ENCODE measurements at places on chromosomes 13 and 19.
A peak's percentile ranks its signal among the peaks of the same experiment; 100 is the strongest.

- DNase-seq: no peak
Measured at GRCh38 chr13:70849222-70849621, 741.0 kb upstream of the KLHL1 start.

GRCh38 chr19:8367327-8368001, 3.5 kb downstream of the ANGPTL4 start:
- peak; percentile 83 for DNase-seq

GRCh38 chr19:2333027-2333806, 4.7 kb downstream of the SPPL2B start:
- no peak for DNase-seq

DNA sequence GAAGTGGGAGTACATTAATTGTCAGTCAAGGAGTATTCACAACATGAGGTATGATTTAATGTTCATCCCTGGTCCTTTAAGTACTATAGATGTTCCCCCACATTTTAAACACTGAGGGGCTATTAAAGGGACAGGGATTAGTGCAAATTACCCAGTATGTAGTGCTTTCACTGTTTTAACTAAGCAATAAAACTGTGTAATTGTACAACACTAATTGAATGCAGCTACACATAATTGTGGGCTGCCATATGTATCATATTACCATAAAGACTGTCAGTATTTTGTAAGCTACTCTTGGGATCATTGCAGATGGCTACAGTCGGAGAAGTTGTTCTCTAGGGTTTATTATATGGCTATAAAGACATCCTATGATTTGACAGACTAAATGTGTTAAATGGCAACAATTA, 316.6 kb downstream of the DCLK1 start:
- DNase-seq: no peak

- no peak for DNase-seq
Measured at GRCh38 chr13:97873398-97873797, 80.1 kb upstream of the IPO5 start.

DNA sequence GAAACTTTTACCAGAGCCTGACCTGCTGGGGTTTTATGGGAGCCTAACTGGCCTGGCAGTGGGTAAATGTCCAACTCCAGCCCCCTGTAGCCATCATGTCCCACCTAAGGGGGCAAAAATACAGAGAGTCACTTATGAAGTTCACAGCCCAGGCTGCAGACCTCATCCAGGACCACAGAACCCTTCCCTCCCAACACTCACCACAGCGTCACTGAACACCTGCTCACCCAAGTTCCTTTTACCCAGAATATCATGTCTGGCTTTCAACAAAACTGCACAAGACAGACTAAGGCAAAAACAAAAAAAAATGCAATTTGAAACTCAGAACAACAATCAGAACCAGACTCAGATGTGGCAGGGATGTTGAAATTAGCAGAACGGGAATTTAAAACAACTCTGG, 6.4 kb downstream of the CEACAM3 start:
- no peak for DNase-seq

DNA sequence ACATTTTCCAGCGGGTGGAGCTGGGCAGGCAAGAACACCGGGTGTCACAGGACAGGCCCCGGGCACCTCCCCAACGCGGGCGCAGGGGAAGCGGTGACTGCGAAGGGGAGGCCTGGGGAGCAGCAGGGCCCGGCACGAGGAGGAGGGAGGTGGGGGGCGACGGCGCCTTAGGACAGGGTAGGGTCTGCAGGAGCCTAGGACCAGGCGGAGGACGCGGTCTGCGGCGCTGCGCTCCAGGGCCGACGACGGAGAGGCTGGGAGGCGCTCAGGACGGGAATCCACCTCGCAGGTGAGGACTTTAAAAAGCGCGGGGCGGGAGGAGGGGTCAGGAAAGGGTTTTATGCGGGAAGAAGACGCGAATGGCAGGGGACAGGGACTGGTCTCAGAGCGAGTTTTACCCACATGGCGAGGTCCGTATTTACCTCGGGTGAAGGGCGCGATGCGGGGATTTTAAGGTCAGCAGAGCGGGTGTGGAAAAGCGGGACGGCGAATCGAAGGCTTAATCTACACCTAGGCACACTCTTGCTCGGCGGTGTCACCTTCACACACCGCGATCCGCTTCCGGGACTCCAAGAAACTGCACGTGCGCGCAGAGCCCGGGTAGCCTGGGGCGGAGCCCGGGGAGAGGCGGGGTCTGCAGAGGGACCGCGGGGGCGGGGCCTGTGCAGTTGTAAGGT, 13.5 kb downstream of the ERVV-2 start:
- DNase-seq: no peak

DNA sequence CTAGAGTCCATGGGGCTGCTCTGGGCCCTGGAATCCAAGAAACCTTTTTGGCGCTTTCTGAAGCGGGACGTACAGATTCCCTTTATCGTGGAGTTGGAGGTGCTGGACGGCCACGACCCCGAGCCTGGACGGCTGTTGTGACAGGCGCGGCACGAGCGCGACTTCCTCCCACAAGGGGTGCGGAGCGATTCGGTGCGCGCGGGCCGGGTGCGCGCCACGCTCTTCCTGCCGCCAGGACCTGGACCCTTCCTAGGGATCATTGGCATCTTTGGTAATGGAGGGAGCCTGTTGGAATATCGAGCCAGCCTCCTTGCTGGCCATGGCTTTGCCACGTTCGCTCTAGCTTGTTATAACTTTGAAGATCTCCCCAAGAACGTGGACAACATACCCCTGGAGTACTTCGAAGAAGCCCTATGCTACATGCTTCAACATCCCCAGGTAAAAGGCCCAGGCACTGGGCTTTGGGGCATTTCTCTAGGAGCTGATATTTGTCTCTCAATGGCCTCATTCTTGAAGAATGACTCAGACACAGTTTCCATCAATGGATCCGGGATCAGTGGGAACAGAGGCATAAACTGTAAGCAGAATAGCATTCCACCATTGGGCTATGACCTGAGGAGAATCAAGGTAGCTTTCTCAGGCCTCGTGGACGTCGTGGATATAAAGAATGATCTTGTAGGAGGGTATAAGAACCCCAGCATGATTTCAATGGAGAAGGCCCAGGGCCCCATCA, 3.5 kb upstream of the ZFP82 start:
- DNase-seq: no peak

- no peak for DNase-seq
Measured at GRCh38 chr19:45251452-45252354, 632 bp downstream of the MARK4 start.

GRCh38 chr13:43113603-43114002, 90.2 kb downstream of the DNAJC15 start:
- no peak for DNase-seq

- no peak for DNase-seq
Measured at GRCh38 chr19:7739211-7739755, 7.4 kb upstream of the CLEC4G start.

- DNase-seq: no peak
Measured at GRCh38 chr19:17090583-17090982, 15.0 kb downstream of the MYO9B start.

GRCh38 chr13:90912247-90912646, 435.2 kb upstream of the MIR17HG start:
- no peak for DNase-seq

DNA sequence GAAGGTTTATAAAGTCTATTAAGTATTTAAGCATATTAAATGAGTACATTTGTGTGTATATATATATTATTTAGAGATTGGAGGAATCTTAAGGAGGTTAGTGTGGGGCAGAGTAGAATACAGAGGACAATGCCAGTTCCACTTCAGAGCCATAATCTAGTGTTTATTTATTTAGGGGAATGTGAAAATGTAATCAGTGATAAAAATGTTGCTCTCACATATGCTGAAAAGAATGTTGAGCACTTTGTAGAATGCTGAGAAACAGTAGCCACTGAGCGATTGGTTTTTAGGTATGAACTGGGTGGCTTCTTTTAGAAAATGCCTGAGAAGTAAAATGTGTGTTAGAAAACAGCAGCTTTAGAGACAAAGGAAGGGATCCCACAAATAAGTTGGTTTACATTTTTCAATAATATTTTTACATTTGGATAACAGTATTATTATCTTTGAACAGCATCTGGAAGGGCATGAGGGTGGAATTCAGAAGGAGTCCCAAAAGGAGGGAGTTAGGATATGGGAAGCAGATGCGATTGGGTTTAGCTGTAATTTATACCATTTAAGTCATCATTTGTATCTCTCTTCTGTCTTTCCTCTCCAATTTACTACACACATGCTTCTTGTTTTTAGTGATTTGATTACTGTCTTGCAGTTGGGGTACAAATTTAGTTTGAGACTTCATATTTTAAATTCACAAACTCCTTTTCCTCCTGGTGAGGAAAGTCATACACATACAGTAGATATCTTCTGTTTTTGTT, 68.6 kb downstream of the NDFIP2 start:
- DNase-seq: no peak

DNA sequence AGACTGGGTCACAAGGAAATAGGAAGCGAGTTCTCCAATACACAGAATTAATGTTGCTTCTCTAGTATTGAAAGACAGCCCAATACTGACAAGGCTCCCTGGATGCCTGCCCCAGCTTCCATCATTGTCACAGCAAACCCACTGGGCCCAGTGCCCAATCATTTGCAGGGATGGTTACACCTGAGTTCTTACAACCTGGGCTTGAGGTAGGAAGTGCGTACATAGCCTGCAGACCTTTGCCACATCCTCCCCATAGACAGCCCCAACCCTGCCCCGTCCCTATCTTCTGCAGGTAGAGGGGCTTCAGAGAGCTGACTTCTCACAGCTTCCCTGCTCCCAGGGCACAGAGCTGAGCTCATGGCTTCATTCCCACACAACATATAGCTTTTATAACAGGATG, 108.1 kb upstream of the UBL3 start:
- DNase-seq: no peak

GRCh38 chr19:36120092-36120983, 5.1 kb downstream of the TBCB start:
- no peak for DNase-seq

DNA sequence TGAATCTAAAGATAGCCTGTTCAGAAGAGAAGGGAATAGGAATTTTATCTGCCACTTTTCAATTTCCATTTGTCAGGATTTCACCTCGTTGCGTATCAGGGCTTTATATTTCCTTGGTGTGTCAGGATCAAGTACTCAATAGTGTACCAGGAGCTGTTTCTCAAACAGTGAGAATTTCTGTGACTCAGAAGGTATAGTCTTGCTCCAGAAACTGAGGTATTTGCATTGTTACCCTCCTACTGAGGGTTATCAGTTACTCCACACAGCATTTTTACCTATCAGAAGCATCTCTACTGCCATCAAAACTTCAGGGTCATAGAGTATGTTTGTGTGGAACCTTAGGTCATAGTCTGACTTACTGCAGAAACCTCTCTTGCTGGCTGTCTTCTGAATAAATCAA, 271.7 kb upstream of the EDNRB start:
- no peak for DNase-seq

DNA sequence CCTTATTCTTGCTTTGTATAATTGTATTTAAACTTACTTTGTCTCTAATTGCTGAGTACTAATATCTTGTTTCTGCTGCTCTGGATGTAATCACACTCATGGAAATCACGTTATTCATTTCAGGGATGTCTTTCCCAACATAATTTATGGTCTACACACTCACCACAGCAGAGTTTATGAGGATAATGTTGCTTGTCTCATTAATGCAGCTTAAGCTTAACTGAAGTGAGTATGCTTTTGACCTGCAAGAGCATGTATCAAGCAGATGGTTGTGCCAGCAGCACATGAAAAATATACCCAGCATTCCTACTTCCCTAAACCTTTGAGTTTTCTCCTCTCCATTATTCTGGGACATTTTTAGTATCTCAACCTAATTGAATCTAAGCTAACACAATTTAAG, 1080.9 kb downstream of the SLITRK5 start:
- DNase-seq: no peak

DNA sequence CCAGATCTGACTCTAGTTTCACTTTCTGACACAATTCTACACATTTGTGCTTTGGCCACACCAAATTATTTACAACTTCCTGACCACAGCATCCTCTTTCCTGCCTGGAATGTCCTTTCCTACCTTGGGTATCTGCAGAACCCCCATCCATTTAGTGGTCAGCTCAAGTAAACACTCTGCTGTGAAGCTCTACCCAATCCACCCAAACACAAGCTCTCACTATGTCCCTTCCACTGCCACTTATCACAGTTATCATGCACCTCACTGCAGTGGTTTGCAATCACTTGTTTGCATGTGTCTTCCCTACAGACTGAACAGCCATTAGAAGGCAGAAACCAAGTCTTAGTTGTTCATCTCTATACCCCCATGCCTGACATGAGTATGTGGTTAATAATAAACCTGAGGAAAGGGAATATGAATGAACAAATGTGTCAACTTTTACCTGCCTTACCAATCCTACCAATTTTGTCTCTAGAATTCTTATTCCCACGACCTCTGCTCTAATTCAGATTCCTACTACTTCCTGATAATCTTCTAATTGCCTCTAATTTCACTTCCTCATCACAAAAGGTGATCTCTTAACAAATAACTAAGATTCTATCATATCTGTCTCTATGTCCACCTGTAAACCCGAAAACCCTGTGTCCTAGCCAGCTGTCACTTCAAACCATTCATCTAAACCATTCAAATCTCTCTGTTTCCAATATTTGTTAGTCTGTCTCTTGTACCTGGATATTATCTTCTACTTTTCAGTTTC, 25.1 kb downstream of the LNX2 start:
- DNase-seq: no peak

DNA sequence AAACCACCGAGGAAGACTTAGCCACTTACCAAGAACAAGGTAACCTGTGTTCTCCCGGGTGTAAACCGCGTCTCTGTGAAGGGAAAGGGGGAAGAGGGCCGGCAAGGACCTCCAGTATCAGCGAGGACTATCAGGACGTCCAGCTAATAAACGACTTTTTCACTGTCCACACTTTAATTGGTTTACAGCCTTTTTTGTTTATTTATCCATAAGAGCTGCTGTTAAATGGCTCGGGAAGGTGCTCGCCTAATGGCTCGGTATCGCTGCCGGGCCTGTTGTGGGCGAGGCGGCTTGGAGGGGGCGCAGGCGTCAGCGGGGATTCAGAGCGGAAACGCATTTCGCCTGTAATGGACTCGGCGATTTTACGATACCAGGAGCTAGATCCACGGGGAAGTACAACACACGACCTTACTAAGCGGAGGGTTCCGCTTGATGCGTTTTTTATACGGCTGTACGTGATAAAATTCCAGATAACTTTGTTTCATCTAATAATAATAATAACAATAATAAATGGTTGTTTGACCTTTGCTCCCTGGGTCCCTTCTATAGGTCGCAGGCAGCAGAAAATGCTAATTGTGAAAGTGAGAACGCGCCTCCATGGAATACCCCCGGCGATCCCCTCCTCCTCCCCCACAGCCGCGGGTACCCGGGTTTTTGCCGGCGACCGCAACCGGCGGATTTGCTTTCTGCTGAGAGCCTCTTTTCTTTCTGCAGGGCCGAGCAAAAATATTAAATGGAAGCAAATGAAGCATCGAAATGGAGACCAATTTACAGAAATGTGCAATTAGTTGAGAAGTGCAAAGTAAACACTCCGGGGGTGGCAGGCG, 2.5 kb upstream of the PDX1 start:
- no peak for DNase-seq

- no peak for DNase-seq
Measured at GRCh38 chr19:15614507-15615379, at the start of gene CYP4F8. Gene CYP4F8, plus strand, starts transcription at chr19:15615218. Its CDS starts 399 bp downstream, at chr19:15615617.

- DNase-seq: no peak
Measured at GRCh38 chr19:37361994-37362393, 8.9 kb upstream of the ZNF527 start.

Measured in HS-27A (cell line).